ENCODE measurements at places on chromosomes 12 and 14. TPM values are rescaled to one million over a fixed set of nuclear protein-coding genes. Genes with fewer than 3 reads are reported as not detected.

DNA sequence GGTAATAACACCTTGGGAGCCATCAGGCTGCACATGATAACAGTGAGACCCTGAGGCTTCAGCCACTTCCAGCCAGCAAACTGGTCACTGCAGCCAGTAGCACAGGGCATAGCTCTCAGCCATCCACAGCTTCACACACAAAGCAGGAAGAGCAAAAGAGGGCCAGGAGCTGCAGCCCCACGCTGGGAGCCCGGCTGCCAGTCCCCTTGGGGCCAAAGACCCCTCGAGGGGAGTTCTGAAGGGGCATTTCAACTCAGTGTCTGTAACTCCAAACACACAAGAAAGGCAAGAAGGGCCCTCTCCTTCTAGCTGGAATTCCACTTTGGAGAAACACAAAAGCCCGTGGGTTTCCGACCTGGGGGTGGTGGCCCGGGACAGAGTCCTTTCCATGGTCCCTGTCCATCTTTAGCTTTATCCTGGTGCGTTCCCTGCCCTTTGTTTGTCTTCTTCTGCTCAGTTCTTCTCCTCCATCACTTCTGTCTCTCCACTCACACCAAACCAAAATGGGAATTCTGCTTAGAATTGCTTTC, 151.8 kb upstream of the FKBP4 start:
- DNase-seq = no peak

GRCh38 chr12:70240673-70241072, 2.6 kb upstream of the CNOT2 start:
- peak; percentile 27 for DNase-seq

- no peak for DNase-seq
Measured at GRCh38 chr14:87940382-87940781, 52.6 kb downstream of the GALC start.

NTS gene
- not detected for total RNA-seq

DNA sequence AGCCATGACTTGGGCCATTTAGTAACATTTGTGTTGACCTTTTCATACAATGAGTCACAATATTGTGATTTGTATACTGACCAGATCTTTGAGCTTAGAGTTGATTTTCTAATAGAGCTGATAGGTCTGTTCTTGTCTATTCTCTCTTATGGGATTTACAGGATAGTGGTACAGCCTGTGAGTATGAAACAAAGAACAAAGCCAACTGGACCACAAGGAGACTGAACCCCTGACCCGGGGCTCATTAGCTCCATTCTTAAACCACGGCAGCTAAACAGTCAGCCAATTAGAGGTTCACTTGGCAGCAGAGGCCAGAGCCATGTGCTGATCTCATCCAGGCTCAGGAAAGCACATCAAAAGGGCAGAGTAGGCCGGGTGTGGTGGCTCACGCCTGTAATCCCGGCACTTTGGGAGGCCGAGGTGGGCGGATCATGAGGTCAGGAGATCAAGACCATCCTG, 59.1 kb upstream of the GNPNAT1 start:
- DNase-seq = no peak

- no peak for DNase-seq
Measured at GRCh38 chr12:42583016-42583415, 6.5 kb downstream of the PRICKLE1 start.

GPX2 gene
- total RNA-seq = not detected

MMP14 gene
- 1.8 TPM for total RNA-seq

DNA sequence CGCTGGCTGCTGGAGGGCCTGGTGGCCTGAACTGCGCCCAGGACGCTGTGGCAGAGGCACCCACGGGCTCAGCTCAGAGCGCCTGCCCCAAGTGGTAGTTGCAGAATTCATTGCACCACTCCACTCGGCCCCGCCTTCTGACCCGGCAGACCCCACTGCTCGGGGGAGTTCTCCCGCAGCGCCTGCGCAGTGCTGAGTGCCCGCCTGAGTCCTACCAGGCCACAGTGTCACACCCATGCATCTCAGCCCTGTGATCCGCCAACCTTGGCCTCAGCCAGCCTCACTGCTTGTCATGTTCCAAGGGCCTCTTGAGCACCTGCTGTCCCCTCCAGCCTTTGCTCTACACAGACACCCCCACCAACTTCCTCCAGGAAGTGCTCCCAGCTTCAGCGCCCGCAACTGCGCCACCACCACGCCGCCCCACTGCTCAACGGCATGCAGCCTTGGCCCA, 12.2 kb downstream of the DEGS2 start:
- DNase-seq = peak; percentile 81

DNA sequence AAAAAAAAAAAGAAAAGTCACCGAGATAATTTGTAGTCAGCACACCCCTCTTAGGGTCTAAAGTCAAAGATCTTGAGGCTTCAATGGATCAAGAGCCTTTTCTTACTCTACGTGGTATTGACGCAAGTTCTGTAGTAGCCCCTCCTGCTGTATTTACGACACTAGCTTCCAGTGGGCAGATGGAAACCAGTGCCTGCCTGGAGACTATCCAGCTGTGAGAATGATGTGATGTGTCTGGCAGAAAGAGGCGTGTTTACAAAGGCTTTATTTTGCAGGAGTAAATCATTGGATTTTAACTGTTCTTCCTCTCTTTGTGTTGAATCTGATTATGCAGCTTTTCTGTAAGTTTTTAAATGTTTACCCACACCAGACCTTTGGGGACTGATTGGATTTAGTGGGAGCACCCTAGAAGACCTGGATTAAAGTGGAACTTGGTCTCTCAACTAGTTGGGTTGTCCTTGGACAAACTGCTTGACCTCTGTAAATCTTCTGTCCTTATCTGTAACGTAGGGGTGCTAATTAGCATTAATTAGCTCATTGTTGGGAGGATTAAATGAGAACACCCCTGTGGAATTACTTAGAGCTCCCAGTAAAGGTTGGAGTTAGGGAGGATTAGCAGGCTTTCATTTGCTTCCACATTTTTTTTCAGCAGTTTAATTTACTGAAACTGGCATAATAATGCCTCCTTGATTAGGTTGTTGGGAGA, 72.4 kb downstream of the RASSF3 start:
- no peak for DNase-seq

ERO1A gene
- total RNA-seq = 200 TPM
